Activated T-helper 2 cell treated with anti-CD3 and anti-CD28 coated beads, Interferon-gamma antibody, Interleukin-2, Interleukin-4, amounts not matched to agents 10 μg/mL and 5 μg/mL and 100 μg/mL, durations not matched to agents 14 hours and 24 hours and 36 hours (primary cell): ENCODE measurements at places on chromosomes 4 and X. TPM values are rescaled to one million over a fixed set of nuclear protein-coding genes. Genes with fewer than 3 reads are reported as not detected.

Gene GPRASP2
- total RNA-seq, result 0.23 and 0.32 TPM in 2 replicates

Gene RGN
- total RNA-seq, result not detected in 2 replicates

Gene HTN1
- total RNA-seq, result not detected in 2 replicates

Gene CXXC4
- not detected in 2 replicates for total RNA-seq

Gene CPZ
- total RNA-seq, result not detected in 2 replicates

Gene FAM236C
- not detected in 2 replicates for total RNA-seq

Gene RBMXL3
- not detected in 2 replicates for total RNA-seq

Gene CACNA1F
- total RNA-seq, result 0.23 and 0.32 TPM in 2 replicates

Gene TACR3
- not detected in 2 replicates for total RNA-seq

Gene MAOB
- 10.3 and 11.6 TPM in 2 replicates for total RNA-seq

Gene NUDT10
- 0.64 and 0.75 TPM in 2 replicates for total RNA-seq

Gene WNK3
- total RNA-seq, result 0.05 TPM in 2 replicates

Gene EGF
- not detected in 2 replicates for total RNA-seq

Gene ITIH6
- not detected in 2 replicates for total RNA-seq

Gene TMSB15C
- 3.3 and 4.7 TPM in 2 replicates for total RNA-seq

Gene ASIC5
- not detected in 2 replicates for total RNA-seq
